CD4-positive, alpha-beta T cell treated with Interleukin-21 for 1 hour (primary cell): ENCODE measurements at places on chromosomes 5 and 9.

- DNase-seq, result no peak
Observed at GRCh38 chr5:36743891-36744772, 132.4 kb upstream of the NIPBL start.

DNA sequence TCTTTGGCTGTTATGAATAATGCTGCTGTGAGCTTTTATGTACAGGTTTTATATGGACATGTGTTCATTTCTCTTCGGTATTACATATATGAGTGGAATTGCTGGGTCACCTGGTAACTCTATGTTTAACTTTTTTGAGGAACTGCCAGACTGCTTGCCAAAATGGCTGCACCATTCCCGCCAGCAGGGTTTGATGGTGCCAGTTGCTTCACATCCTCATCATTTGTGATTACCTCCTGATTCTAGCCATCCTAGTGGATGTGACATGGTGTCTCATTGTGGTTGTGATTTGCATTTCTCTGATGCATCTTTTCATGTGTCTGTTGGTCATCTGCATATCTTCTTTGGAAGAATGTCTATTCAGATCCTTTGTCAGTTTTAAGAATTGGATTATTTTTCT is 10.7 kb downstream of the NANS start:
- DNase-seq, result no peak

- no peak for DNase-seq
Observed at GRCh38 chr5:125455041-125455440, 708.6 kb upstream of the ZNF608 start.

DNA sequence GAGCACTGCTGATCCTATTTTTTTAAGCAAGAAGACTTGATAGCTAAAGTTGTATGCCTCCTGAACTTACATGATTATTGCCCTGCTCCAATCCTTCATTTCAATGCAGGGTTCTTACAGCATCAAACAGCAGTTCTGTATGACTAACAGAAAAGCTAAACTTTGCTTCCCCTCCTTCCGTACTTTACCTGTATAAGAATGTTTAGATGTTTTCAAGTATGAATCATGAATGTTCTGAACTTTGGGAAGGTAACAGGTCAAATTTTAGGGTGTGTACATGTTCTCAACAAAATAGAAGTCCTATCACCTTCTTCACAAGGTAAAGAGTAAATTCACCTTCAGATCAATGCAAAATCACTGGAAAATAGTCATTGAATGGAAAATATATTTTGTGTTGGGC is 972.6 kb upstream of the SEMA6A start:
- DNase-seq, result no peak

GRCh38 chr5:14213813-14214585 is 70.9 kb downstream of the TRIO start:
- DNase-seq, result no peak

GRCh38 chr5:175752826-175753535 is 95.1 kb downstream of the HRH2 start:
- DNase-seq, result no peak

- DNase-seq, result no peak
Observed at GRCh38 chr9:70618784-70619183, 204.3 kb upstream of the KLF9 start.

- DNase-seq, result no peak
Observed at GRCh38 chr5:161530700-161531099, 15.8 kb downstream of the GABRB2 start.

DNA sequence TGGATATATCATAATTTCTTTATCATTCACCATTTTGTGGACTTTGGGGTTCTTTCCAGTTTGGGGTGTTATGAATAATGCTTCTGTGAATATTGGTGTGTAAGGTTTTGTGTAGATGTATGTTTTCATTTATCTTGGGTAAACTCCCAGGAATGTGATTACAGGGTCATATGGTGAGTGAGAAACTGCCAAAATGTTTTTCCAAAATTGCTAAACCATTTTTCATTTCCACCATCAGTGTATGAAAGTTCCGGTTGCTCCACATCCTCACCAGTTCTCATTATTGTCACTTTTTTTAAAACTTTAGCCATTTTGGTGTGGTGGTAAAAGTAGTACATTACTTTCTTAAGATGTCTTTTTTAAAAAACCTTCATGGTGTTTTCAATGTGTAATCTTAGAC is 152.9 kb downstream of the NIPBL start:
- no peak for DNase-seq

- no peak for DNase-seq
Observed at GRCh38 chr5:160315968-160316367, 3.6 kb upstream of the CCNJL start.

DNA sequence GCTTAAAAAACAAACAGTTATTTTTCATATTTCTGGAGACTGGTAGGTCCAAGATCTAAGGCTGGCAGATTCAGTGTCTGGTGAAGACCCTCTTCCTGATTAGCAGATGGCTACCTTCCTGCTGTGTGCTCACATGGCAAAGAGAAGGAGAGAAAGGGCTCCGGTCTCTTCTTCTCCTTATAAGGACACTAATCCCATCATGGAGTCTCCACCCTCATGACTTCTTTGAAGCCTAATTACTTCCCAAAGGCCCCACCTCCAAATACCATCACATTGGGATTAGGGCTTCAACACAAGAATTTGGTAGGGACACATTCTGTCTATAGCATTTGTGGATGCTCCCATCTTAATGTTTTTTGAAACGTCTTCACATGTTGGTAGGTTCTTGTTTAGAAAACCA is 391.1 kb downstream of the TMEM161B start:
- no peak for DNase-seq

DNA sequence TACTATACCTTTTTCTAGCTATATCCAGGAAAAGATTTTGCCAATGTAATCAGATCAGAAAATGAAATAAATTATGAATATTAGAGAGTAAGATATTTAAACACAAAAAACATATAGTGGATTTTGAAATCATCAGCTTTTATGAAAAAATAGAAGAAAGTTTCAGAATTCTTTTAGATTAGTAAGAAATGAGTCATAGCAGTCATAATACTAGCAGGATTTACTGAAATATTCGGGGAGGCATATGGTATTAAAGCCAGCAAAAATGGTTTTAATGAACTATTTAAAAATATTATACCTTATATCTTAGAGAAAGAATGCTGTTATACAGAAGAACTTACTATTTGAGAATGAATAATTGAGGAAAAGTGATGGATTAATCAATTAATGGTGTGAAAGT is 303.6 kb upstream of the NUDT12 start:
- no peak for DNase-seq

DNA sequence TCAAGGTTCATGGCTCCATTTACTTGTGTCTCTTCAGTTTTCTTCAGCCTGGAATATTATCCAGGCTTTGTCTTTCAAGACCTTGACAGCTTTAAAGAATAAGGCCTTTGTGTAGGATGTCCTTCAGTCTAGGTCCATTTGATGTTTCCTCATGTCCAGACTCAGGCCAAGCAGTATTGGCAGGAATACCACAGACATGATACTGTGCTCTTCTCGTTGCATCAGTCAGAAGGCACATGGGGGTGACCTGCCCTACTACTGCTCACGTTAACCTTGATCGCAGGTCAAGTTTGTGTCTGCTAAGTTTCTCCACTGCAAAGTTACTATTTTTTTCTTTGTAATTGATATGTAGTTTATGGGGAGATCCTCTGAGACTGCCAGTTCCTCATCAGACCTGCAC is 88.2 kb downstream of the ERCC6L2 start:
- no peak for DNase-seq

DNA sequence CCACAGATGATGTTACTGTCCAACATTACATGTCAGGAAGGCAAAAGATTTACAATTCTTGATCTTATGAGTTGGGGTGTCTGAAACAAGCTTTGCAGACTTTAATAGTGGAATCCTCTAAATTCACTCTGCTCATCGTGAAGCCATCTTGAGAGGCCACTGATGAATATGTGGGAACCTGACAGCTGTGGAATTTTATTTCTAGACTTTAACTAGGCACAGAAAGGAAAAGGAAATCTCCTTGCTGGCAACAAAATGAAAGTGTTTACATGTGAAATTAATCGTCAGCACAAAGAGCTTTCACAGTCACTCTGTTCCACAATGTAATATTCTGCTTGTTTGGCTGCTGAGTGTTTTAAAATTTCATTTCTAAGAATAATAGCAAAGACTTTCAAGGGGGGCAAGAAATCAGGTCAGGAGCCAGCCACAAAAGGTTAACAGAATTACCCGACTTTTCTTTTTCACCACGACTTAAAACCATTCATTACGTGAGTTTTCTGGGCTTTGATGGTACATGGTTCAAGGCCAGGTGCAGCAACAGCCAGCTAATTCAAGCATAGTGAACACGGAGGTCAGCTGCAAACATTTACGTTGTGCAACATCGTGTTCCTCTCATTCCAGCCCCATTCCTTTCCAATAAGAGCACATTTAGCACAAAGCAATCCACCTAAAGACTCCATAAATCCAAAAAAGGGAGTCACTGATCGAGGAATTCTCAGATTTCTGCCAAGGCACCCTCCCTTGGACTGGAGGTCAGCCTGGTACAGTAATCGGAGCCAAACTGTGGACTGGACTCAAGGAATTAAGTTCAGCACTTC is 14.6 kb downstream of the NREP start:
- no peak for DNase-seq

GRCh38 chr9:134136118-134136995 is 475 bp downstream of the WDR5 start:
- no peak for DNase-seq

GRCh38 chr5:147927901-147928300 is 21.6 kb upstream of the C5orf46 start:
- no peak for DNase-seq

GRCh38 chr5:169686137-169686536 is 49.1 kb downstream of the DOCK2 start:
- DNase-seq, result no peak
